ENCODE measurements at places on chromosomes 4 and X.

GRCh38 chrX:100363896-100364295 is 46.2 kb downstream of the PCDH19 start:
- DNase-seq = no peak

DNA sequence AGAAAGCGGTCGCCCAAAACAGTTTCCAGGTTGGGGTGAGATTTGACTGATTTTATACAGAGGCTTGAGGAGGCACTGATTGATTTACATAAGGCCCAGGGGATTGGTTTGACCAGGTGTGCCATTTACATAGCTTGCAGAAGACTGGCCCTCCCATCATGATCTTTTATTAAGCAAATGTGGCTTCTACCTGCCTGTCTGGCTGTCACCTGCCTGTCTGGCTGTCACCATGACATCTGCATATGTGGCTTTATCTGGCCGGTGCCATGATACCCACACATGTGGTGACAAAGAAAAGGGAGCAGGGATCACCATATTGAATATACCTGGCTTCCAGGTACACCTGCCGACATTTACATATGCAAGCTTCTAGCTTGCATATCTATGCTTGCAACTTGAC is 17.0 kb upstream of the CDS1 start:
- no peak for DNase-seq

DNA sequence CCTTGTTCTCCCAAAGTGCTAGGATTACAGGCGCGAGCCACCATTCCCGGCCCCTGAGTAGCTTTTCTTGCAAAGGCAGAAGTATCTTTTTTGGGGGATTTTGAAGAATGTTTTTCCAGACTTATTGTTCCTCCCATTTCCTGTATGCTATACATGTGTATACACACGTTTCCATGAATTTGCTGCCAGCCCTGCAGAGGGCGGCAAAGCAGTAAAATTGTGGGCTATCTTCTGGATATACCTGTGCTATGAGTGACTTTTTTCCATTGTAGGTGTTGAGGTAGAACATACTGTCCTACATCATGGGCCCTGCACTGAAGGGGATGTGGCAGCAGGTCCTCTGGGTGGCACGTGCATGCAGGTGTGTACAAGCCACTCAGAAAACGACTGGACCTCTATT is 16.9 kb upstream of the MED28 start:
- DNase-seq = no peak

- no peak for DNase-seq
Observed at GRCh38 chr4:128950796-128951195, 141.3 kb downstream of the JADE1 start.

GRCh38 chr4:38463268-38463958 is 200.6 kb upstream of the KLF3 start:
- no peak for DNase-seq

DNA sequence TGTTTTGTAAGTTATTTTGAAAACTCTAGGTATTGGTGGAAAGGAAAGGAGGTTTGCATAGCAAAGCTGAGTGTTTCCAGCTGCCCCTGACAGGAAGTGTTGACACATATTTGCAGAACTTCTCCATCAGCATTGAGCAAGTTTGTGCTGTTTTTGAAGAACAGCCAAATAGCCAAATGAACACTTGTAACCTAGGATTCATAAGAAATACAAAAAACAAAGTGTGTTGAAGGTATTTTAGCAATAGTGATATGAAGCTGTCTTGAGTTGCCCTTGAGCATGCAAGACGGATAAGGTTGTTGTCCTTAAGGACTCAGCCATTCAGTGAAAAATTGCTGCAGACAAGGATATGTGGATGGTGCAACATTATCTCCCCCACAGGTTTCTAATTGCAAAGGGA is 68.3 kb upstream of the PGM2 start:
- DNase-seq = no peak

DNA sequence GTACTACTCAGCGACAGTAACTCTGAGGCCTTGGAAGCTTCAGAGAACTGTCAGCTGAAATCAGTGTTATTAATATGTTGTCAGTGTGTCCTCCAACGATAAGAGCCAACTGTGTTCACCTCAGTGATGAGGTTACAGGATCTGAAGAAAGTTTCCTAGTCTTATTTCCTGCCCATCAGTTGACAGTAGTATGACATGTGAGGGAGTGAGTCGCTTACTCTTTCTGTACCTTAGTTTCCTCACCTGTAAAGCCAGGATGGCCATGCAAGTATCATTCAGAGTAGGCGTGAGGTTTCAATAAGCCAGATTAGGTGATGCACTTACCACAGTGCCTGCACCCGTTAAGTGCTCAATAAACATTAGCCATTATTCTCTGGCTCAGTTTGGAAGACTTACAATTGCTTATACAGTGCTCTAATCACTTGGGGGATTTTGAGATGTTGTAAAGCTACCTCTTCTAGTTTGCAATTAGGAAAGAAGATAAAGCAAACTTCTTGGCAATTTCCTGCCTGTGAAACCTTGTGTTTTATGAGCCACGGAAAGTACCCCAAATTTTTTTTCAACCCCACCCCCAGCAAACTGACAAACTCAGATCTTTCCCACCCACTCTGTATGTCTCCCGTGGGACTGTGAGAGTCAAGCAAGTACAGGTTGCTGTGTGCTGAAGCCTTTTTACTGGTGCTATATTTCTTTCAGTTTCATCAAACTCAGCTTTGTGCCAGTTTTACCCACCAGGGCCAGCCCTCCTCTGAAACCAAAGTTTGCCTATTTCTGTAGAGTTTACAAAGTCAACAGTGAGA is 62.2 kb downstream of the ANXA3 start:
- no peak for DNase-seq

DNA sequence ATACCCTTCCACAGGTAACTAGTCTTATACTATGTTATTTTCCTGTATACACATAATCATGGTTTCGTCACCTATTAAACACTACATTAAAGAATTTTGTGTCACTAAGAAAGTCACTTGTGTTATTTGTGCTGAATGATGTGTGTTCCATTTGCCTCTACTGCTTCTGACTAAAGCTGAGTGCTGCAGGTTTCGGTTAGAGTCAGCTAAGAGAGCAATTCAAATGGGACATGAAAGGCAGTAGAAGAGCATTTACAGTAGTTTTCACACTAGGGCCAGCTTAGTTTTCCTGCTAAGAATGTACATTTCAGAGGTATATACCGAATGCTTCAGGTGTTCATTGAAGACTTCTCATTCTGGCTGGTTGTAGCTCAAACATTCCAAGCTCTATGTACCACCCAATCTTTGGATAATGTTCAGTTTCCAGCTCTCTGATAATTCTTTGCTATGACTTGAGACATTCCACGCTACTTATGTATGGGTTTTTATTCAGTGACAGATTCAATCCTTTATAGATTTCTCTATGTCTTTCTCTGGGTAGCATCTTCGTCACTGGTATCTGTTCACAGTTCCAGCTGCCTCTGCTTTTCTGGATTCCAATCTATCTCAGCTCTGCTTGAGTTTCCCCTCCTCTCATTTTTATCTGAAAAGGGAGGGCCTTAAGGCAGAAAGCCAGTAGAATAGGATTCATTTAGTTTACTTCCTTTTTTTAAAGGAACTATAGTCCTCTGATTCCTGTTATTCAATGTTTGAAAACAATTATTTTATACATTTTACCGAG is 164.4 kb downstream of the CXXC4 start:
- no peak for DNase-seq

GRCh38 chr4:3452376-3452775 is 10.6 kb downstream of the HGFAC start:
- no peak for DNase-seq

- no peak for DNase-seq
Observed at GRCh38 chrX:85052205-85052604, 48.5 kb downstream of the APOOL start.

- DNase-seq = no peak
Observed at GRCh38 chr4:7361280-7361895, 73.3 kb downstream of the PSAPL1 start.

DNA sequence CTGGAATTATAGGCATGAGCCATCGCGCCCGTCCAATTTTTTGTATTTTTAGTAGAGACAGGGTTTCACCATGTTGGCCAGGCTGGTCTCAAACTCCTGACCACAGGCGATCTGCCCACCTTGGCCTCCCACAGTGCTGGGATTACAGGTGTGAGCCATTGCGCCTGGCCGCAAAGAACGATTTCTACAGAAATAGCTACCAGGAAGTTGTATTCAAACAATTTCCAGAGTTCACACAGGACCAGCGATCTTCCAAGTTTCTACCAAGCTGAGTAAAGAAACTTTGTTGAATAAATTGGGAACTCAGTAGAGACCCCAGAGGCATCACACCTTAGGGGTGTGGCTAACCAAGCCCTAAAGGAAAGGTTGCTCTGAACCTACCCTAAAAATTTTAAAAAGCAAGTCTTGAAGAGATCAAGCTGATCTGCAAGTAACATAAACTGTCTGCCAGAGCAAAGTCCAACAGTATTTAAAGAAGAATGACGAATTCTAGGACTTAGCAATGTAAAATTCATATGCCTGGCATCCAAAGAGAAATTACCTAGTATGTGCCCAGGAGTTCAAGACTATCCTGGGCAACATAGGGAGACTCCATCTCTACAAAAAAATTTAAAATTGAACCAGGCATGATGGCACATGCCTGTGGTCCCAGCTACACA is 48.4 kb upstream of the USP9X start:
- DNase-seq = peak; percentile 9

- DNase-seq = no peak
Observed at GRCh38 chrX:123153846-123154335, 30.2 kb upstream of the GRIA3 start.

DNA sequence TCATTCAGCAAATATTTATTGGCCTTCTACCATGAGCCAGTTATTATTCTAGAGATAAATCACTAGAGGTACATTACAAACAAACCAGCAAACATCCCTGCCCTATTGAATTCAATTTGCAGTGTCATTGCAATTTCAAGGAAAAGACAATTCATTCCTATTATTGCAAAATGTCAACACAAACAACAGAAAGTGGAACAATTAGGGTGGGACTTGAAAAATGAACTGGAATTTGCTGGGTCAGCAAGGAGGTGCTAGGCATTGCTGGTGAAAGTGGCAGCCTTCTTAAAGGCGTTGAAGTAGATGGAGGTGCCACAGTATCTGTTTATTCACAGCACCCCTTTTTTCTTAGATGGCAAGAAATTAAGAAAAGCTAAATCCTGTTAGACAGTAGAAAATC is 224.0 kb upstream of the BMP3 start:
- DNase-seq = no peak

GRCh38 chrX:15750611-15751154 is 12.6 kb downstream of the CA5B start:
- no peak for DNase-seq

- no peak for DNase-seq
Observed at GRCh38 chrX:154138857-154139256, 5.2 kb upstream of the OPN1LW start.

- no peak for DNase-seq
Observed at GRCh38 chrX:63835361-63835760, 50.3 kb upstream of the ARHGEF9 start.

DNA sequence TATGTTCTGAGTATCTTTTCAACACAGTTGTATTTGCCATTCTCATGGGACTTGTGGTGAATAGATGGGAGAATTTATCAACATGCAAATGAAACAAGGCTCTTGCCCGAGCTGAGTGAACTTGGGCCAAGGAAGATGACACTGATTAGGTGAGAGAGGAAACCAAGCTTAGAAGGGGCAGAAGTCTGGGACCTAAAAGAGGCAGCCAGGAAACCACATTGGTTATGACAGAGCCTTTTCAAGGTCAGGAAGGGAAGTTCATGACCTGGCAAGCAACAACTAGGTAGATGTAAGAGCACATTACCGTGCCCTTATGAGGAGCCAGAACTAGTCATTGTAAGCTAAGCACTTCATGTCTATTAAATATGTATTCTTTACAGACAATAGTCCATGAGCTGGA is 590.3 kb downstream of the PACRGL start:
- no peak for DNase-seq

- no peak for DNase-seq
Observed at GRCh38 chr4:39495446-39496213, 31.6 kb downstream of the UGDH start.

DNA sequence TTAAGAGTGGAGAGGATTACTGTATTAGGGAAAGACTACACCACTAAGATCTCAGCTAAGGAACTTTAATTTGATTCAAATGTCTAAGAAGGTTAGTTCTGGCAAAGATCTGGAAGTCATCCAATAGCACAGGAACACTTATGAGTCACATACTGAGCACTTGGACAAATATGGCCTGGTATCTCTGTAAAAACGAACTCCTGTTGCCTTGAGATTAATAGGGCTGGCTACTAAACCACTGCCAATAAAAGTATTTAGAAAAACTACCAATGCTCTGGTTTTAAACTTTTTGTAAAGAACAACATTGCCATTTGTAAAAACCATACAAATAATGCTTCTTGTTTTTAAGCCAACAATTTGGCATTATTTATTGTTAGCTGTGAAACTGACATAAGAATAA is 70.5 kb downstream of the SEC24D start:
- no peak for DNase-seq

DNA sequence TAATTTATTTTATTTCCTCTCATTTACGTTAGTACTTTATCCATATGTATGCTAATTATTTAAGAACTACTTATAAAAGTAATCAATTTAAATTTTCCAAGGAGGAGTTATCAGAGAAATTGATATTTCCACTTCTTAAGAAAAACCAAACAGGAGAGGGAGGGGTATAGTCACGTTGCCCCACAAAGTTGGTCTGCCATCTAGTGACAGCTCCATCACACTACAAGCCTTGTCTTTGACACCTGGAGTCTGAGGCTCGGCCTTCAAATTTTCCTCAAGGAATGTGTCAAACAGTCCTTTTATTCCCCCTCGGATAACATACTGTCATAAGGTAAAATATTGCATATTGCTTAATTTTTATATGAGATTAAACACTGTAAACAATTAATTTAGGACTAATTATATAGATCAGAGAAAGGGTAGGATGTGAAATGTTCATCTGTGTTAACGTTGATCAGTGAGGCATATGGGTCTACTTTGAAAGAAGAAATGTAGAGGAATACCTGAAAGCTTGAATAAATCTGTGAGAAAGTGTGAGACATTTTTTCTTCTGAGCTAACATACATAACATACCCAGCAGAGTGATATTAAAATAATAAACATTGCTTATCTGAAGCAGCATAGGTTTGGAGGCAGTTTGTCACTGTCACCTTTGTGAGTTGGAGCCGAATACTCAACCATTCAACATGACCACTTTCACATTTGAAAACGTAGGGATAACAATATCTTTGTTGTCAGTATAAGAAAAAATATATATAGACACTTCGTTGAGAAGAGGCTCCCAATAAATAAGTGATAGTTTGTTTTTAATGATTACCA is 114.4 kb downstream of the GLRA3 start:
- no peak for DNase-seq

DNA sequence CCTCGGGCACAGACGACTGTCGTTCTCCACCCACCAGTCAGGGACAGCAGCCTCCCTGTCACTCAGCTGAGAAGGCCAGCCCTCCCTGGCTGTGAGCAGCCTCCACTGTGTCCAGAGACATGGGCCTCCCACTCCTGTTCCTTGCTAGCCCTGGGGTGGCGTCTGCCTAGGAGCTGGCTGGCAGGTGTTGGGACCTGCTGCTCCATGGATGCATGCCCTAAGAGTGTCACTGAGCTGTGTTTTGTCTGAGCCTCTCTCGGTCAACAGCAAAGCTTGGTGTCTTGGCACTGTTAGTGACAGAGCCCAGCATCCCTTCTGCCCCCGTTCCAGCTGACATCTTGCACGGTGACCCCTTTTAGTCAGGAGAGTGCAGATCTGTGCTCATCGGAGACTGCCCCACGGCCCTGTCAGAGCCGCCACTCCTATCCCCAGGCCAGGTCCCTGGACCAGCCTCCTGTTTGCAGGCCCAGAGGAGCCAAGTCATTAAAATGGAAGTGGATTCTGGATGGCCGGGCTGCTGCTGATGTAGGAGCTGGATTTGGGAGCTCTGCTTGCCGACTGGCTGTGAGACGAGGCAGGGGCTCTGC is 7.9 kb upstream of the MSANTD1 start:
- DNase-seq = no peak

GRCh38 chr4:67614186-67614585 is 55.7 kb downstream of the STAP1 start:
- DNase-seq = no peak
